ENCODE measurements at places on chromosomes 7 and 10.

- no peak for DNase-seq
These were observed 3.5 kb downstream of the FOXP2 start for GRCh38 chr7:114418117-114418516.

GRCh38 chr7:95725205-95725604 is 47.1 kb upstream of the DYNC1I1 start:
- DNase-seq = no peak

GRCh38 chr7:20140291-20141001 is 76.7 kb downstream of the MACC1 start:
- peak; percentile 16 for DNase-seq

DNA sequence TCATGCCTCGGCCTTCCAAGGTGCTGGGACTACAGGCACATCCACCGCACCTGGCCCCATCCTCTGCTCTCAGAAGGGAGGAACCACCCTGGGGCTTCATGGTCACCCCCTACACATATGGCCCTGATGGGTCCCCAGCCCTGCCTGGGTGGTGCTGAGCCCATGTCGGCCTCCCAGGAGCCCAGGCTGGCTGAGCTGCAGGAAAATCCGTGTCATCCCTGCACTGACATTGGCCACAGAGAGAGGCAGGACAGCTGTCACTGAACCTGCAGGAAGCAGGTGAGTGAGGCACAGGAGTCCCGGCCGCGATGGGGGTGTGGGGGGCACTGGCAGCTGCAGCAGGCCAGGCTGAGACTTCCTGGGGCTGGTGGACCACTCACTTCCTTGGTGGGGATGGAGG is 8.0 kb downstream of the GRIFIN start:
- no peak for DNase-seq

- DNase-seq = peak; percentile 54
These were observed 16.2 kb downstream of the CNNM1 start for GRCh38 chr10:99345350-99345749.

GRCh38 chr10:17239345-17240085 is 11.5 kb downstream of the VIM start:
- no peak for DNase-seq

DNA sequence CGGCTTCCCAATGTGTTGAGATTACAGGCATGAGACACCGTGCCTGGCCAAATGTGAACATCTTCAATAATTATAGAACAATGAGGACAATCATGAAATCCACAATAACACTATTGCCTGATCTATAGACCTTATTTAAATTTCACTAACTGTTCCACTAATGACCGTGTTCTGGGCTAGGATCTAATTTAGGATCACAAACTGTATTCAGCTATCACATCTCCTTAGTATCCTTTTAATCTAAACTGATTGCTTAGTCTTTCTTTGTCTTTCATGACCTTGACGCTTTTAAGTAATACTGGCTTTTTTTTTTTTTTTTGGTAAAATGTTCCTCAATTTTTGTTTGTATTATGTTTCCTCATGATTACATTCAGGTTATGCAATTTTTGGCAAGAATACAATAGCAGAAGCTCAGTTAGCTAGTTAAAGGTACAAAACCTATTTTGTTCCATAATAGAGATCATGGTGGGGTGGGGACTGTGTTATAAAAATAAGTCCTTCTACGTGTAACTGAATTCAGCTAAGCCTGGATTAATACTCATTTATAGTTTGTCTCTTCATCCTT is 158.4 kb downstream of the AOAH start:
- DNase-seq = no peak

- DNase-seq = no peak
These were observed 98.7 kb downstream of the TMEM26 start for GRCh38 chr10:61354401-61354975.

DNA sequence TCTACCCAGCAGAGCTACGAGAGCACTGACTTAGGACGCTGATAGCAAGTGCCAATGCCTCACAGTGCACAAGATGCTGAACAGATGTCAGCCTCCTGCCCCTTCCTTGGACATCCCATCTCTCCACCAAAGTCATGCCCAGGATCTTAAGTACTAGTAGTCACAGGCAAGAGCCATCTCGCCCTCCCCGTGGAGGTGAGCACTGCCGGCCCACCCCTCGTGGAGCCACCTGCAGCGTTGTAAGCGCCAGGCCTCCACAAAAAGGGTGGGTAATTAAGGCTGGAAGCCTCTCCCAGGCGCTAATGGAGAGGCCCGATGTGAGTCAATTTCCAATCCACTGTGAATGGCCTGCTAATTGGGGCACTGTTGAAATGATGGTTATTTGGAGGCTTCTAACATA is 156.2 kb downstream of the GRID1 start:
- DNase-seq = no peak

- DNase-seq = no peak
These were observed 710.2 kb upstream of the POM121L12 start for GRCh38 chr7:52325237-52325636.

- no peak for DNase-seq
These were observed 21.1 kb downstream of the SMURF1 start for GRCh38 chr7:99122762-99123161.

DNA sequence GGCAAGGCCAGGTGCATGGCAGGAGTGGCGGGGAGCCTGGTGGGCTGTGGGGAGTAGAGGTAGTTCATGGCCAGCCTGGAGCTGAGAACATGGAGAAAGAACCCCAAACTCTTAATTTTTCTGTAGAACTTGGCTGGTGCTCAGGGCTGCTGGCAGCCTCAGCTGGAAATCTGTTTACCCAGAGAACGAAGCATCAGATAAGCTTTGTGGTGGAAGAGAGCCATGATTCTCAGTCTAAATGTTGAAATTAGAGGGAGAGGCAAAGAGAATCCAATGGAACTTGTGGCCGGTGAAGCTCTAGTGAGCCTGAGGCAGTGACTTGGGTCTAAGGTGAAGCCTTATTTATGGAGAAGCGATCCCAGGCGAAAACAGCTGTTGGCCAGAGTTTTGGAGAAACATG is 126.4 kb downstream of the CCDC3 start:
- DNase-seq = peak; percentile 44

DNA sequence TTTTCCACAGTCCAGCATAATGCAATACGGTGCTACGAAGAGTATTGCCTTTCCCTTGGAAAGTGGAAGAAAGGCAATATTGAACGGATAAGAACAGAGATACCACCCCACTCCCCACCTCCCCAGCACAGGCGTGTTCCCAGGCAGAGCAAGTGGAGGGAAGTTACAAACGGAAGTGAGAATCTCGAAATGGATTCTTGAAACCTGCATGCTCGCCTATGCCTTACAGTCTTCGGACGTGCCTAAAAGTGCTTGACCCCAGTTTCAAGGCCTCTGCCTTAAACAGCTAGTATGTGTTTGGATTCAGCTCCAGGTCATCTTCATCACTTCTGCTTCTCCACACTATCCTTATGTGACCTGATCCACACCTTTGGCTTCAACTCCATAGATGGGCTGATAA is 35.0 kb upstream of the USP6NL start:
- no peak for DNase-seq

GRCh38 chr10:33179067-33179466 is 155.4 kb downstream of the NRP1 start:
- DNase-seq = no peak

DNA sequence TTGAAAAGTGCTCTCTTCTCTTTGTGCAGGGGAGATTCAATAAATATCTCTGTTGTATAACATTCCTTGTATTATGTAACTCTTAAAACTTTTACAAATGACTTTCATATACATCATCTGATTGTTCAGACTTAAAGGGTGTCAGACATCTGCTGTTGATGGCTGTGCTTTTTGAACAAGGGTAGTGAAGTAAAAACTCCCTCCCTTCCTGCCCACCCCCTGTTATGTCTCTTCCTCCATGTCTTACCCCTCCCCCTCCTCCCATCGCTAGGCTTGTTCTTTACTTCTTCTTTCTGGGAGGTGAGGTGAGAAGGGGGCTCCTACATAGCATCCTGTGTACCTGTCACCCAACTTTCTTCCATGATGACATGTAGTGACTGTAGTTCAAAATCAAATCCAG is 23.4 kb upstream of the ABCB4 start:
- DNase-seq = no peak

- DNase-seq = no peak
These were observed 141.7 kb upstream of the SHH start for GRCh38 chr7:155953781-155954549.

DNA sequence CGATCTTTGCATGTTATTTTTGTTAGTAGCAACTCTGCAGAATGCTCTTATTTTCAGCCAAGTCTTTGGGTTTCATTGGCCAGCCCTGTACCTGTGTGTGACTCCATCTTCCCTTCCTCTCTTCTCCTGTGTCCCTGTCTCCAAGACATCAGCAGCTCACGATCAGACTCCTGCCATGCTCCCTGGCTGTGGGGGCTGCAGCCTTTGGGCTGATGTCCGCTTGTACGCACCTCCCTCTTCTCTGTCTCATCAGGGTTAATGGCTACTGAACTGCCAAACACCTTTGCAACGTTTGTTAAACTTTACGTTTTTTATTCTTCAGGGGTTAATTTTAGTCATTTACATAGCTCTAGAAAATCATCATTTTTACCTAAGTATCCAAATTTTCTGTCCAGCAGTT is 103.5 kb upstream of the RET start:
- DNase-seq = no peak

DNA sequence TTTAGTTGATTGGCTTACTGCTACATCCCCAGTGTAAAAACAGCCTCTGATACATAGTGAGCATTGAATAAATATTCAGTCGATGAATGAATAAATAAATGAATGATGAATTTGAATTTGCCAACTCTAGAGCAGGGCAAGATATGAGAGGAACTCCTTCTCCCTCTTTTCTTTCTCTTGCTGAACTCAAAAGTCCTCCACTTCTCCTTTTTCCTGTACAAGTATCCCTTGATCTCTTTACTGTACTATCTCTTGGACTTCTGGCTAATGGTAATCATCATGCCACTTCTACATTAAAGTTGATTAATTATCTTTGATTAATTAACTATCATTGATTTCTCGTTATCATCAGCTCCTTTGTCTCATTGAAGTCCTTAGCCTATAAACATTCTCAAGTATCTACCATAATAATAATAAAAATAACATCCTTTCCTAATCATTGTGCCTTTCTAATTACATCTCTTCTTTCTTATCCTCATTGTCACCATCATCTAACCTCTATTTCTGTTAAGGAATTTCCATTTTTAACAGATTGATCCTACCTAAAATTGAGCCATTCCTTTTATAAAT is 10.6 kb downstream of the CPED1 start:
- no peak for DNase-seq

- DNase-seq = no peak
These were observed 6.5 kb upstream of the OIT3 start for GRCh38 chr10:72887043-72887442.

DNA sequence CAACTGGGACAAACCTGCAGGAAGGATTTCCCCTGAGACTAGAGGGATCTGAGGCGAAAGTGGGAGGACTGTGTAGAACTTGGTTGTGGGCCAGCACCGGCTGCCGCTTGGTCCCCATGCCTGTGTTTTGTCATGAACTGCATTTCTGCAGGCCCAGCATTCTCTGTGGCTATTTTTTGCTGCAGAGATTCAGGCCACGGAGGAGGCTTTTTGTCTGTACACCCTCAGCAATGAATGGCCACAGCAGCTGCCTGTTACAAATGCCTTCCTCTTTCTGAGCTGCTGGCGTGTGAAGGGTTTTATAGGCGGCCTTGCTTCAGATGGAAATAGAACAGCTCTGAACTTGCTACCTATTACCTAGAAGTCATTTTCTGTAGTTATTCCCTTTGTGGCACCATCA is 164.4 kb downstream of the SH2D4B start:
- no peak for DNase-seq

DNA sequence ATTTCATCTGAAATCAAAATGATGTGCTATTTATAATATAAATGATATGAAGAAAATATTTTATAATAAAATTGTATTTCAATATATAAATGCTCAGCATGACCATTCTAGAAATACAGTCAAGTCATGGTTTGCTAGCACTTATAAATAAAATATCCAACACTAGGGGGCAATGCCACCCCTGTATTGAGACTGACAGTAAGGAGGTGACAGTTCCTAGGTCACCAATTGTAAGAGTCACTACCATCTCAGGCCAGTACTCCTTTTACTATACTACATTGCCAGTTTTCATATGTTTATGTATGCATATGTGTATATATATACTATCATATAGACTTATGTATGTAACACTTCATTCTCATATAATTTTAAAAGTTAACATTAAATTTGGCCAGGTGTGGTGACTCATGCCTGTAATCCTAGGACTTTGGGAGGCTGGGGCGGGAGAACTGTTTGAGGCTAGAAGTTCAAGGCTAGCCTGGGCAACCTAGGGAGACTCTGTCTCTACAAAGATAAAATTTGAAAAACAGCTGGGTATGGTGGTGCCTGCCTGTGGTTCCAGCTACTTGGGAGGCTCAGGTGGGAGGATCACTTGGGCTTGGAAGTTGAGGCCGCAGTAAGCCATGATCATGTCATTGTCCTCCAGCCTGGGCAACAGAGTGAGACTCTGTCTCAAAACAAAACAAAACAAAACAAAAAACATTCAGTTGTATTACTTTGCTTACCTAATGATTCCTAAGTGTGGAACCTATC is 2.4 kb upstream of the CNOT4 start:
- peak; percentile 39 for DNase-seq

DNA sequence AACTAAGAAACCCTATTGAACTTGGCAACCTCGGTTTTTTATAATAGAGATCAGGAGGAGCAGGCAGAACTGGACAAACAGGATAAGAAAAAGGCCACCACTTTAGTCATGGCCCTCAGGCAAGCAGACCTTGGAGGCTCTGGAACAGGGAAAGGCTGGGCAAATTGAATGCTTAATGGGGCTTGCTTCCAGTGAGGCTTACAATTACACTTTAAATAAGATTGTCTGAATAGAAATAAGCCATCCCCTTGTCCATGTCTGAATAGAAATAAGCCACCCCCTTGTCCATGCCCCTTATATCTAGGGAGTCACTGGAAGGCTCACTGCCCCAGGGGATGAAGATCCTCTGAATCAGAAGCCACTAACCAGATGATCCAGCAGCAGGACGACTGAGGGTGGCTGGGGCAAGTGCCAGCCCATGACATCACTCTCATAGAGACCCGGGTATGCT is 40.6 kb downstream of the AKR1B15 start:
- DNase-seq = peak; percentile 12

GRCh38 chr10:93420091-93420490 is 62.0 kb downstream of the MYOF start:
- peak; percentile 35 for DNase-seq

DNA sequence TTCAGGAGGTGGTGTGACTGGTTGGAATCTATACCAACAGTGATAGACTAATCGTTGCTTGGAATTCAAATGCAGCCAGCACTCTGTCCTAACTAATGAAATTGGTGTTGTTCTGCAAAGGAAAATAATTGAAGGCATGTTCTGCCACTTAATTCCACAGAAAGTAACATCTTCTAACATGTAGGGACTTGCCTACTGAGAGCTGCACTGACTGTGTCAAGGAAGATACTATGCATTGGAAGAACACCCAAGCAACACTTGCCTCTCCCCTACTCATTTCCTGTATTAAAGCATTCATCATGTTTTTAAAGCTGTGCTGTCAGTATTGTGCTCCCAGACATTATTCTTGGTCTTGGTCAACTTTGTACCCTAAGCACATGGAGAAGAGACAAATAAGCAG is 2.7 kb upstream of the CYP3A7 start:
- DNase-seq = peak; percentile 7
